ENCODE measurements at places on chromosomes 3 and 15. TPM values are rescaled to one million over a fixed set of nuclear protein-coding genes. Genes with fewer than 3 reads are reported as not detected.

The LDHAL6B gene
- total RNA-seq, result not detected

The GABRB3 gene
- total RNA-seq, result 12.9 TPM

The KATNBL1 gene
- 17.7 TPM for total RNA-seq

The ACKR2 gene
- total RNA-seq, result 0.78 TPM

The STX19 gene
- not detected for total RNA-seq

The SST gene
- not detected for total RNA-seq

The STRIT1 gene
- total RNA-seq, result not detected

The FAM131A gene
- 33.7 TPM for total RNA-seq

The POLQ gene
- 0.41 TPM for total RNA-seq

The MASP1 gene
- 26.2 TPM for total RNA-seq

The CHRM5 gene
- total RNA-seq, result not detected

The TAGLN3 gene
- not detected for total RNA-seq

The CPLX3 gene
- total RNA-seq, result 1.1 TPM

The PARP15 gene
- 1.7 TPM for total RNA-seq
